ENCODE measurements at places on chromosomes 6 and 20. TPM values are rescaled to one million over a fixed set of nuclear protein-coding genes. Genes with fewer than 3 reads are reported as not detected.

Gene TBP
- 12.2 TPM for total RNA-seq

Gene SLC26A8
- not detected for total RNA-seq

Gene ASIP
- total RNA-seq: not detected

Gene LPA
- not detected for total RNA-seq

Gene MLN
- not detected for total RNA-seq

Gene HCRTR2
- not detected for total RNA-seq

Gene SCUBE3
- 21.1 TPM for total RNA-seq

Gene HMGCLL1
- not detected for total RNA-seq

Gene PRSS35
- 6.7 TPM for total RNA-seq

Data from IMR-90 (cell line).